ENCODE measurements at places on chromosomes 2 and 18.

DNA sequence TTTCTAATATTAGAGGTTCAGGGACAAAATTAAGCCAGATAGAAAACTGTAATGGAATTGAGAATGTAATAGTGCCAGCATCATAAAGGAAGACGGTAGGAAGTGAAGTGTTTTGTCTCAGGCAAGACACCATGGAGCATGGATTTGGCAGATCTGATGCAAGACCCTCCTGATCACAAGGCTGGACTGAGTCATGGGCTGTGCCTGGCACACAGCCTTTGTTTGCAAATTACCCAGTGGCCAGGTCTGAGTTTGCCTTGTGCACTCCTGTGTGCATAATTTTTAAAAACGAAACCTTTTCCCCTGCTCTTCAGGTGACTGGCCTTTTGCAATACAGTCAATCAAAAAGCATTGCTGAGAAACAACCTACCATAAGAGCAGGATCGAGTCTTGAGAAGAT is 2.0 kb upstream of the UPP2 start:
- DNase-seq = no peak

GRCh38 chr2:37920570-37920969 is 4.5 kb upstream of the RMDN2 start:
- DNase-seq = no peak

DNA sequence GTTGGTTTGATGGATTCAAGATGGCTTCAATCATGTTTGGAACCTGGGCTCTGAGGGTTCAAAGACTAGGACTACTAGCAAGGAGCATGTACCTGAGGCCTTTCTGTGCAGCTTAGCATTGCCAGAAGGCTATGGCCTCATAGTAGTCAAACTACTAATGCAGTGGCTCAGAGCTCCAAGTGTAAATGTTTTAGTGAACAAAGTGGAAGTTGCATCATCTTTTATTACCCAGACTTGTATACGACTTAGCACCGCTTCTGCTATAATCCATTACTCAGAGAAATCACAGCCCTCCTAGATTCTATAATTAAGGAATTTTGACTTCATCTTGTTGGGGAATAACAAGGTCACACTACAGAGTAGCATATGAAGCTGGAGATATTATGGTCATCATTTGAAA is 210.5 kb downstream of the ERBB4 start:
- DNase-seq = no peak

DNA sequence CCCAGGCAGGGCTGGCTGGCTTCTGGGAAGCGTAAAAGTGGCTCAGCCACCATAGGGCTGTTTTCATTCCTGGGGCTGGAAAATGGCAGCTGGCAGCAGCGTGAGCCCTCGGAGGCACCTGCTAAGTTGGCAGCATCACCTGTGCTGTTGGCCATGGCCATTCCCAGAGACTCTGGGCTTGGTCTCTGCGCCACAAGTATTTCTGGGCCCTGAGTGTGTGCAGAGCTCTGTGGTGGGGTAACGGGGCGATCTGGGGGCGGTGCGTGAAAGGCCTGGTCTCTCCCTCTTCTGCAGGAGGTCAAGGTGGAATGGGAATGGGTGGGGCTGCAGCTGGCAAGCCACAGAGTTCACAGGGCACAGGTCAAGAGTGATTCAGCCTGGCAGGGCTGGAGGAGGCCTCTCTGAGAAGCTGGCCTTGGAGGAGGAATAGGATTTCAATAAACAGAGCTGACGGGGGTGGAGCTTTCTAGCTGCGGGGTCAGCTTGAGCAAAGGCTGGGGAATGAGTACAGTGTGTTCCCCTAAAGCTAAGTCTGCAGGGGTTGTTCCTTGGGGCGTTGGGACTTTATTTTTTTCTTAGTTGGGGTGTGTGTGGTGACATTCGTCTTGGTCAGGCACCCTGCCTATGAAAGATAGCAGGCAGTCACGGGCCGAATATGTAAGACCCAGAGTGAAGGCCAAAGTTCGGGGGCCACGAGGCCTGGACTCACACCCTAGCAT is 10.3 kb upstream of the NTSR2 start:
- peak; percentile 2 for DNase-seq
